ENCODE measurements at places on chromosomes 12 and 14.

GRCh38 chr12:23770202-23770938, 179.1 kb downstream of the SOX5 start:
- no peak for DNase-seq

DNA sequence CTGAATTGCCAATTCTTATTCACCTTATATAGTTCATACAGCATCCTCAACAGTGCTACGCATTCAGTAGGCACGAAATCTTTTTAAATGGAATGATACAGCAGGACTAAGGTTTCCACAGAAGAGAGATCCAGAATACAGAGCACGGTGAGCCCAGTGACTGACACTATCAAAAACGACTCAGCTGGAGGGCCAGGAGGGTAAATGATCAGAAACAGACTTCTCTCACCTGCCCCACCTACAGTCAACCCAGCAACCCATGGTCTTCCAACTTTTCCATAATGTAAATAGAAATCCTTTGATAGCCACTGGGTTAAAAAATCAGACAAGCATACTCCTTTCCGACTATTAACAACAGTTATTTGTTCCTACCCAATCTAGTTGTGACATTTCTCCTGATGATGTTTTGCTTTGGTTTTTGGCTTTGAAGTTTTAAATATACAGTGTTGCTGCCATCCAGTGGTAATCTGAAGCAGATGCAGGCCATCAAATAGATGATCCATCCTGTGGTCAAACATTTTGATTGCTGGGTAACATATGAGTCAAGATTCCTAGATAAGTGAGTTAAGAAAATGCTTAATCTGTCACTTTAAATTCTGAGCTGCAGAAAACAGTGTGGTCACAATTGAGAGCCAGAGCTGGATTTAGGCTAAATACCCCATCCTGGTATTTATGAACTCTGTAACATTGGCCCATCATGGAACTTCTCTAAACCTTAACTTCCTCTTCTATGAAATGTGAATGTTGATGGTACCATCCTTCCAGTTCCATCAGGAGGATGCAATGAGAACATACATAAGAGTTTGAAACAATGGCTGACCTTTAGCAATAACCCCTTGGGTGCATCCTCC, 42.0 kb downstream of the GPHB5 start:
- no peak for DNase-seq

DNA sequence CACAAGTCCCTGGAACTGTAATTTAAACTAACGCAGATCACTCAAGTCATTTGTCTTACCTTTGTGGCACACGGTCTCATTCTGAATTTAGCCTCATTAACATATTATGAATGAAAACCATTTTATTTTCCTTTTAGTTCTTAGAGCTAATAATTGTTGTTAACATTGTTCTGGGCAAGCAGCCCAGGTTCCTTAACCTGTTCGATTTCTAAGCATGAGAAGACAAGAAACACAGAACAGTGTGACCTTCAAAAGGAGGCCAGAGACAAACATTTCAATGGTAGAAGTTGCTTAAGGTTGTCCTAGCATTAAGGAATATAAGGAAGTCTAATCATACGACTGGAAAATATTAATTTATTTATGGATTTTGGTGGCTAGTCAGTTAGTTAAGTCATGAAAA, 35.2 kb downstream of the PIWIL1 start:
- DNase-seq = no peak

- DNase-seq = no peak
These were observed 27.4 kb downstream of the GALNT16 start for GRCh38 chr14:69287098-69288010.

DNA sequence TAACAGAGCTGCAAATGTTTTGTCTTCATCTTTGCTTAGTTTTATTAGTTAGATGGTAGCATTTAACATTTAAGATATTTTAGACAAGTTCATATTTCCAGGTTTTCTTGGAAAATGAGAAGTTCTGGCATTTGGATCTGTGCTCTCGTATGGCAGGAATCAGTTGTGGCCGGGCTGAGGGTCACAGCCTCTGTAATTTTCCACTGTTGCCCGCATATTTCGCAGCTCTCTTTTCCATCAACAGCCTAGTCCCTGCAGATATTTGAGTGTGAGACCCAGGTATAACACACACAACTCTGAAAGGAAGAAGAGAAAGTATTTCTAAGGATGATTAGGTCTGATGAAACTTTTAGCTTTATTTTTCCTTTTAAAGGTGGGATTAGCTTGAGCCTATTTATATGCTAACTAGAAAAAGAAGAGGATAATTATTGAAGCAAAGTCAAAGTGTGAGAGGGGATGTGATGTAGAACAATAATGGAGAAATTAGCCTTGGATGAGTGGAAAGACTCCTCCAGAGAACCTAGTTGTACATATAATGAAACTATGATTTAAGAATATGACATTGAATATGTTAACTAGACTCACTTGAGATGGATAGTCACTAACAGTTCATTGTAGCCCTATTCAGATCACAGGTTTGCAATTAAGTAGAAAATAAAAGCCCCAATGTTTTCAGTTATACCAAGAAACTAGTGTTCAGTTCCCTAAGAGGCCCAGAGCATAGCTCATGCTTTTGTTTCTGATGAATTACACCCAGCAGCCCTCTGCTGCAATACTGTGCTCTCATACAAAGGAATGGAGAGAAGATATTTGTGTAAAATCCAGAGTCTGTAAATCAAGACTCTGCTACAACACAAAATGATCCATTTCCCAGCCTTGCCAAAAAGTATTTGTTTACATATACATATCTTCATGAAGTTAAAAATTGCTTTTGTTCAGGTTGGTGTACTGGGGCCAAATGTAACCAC, 158.4 kb downstream of the C12orf50 start:
- no peak for DNase-seq

DNA sequence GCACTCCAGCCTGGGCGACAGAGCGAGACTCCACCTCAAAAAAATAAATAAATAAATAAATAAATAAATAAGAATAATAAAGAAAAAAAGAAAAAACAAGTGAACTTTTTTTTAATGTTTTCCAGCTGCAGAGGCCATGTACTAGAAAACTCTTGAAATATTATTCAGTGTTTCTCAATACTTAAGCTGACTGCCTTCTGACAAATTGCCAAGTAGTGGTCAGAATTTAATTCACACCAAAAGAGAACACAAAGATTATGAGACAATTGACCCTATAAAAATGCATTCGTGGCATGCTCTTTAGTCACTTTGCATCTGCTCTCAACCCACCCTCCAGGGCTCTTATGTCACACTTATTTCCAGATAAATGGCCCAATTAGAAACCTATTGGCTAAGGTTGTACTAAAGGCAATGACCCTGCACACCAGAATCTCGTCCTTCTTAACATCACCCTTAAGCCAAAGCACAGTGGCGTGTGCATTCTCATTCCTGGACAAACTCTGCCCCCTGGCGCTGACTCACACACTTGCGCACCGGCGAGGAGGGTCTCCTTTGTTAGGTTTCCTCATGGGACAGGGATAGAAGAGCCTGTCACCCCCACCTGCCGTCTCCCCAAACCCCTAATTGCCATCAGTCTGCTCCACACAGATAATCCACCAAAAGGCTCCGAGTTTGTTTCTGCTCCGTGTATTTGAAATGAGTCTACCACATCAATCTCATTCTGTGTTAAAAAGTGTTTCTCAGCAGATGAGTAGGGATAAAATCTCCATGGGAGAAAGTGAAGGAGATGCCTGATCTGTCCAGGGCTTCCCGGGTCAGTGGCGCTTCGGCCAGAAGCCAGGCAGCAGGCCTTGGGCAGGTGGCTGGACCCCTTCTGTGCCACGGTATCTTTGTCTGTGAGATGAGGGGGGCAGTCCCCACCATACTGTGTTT, 73.1 kb upstream of the CEP83 start:
- peak; percentile 23 for DNase-seq

DNA sequence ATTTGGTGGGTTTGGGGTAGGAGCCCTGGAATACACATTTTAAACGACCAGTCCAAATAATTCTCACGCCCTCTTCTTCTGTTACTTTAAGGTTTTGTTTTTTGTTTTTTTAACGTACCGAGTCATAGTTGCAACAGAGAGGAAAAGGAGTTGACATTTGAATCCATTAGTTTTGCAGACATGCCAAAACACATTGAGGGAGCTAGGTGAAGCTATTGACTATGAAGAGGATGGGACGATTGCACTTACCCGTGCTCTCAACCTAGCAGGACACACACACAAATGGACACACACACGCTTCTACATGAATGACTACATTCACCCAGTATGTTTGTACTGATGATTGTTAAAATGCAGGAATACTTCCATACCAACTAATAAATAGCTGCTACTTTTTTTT, 54.3 kb upstream of the CIT start:
- DNase-seq = no peak

- DNase-seq = no peak
These were observed 10.8 kb downstream of the SUOX start for GRCh38 chr12:56007564-56008559.

DNA sequence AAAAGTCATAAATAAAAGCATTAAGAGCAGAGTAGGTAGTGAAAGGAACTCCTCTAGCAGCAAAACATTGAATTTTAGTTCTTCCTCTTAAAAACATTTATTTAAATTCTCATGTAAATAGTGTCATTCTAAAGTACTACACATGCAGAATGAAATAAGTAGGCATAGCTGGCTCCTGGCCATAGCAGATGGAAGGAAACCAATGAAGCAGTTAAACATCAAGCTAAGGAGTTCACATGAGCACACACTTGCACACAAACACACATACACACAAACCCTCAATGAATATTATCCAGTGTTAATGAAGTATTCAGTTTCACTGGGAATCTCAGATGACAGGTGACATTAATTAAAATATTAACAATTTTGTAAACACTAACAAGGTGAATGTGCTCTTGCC, 69.3 kb downstream of the SLC35F4 start:
- DNase-seq = no peak

DNA sequence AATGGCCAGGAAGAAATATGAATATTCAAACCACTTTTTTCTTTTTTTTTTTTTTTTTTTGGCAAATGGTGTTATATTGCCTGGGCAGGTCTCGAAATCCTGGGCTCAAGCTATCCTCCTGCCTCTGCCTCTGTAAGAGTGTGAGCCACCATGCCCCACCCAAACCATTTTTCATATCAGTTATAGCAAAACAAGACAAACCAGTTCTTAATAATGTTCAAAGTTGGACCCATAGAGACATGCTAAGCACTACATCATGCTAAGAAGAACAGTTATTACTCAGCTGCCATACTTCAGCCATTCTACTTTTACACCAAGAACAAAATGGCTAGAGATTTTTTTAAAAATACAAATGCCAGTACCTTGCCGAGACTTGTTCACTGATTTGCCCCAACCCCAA, 25.5 kb downstream of the EIF2S1 start:
- no peak for DNase-seq

DNA sequence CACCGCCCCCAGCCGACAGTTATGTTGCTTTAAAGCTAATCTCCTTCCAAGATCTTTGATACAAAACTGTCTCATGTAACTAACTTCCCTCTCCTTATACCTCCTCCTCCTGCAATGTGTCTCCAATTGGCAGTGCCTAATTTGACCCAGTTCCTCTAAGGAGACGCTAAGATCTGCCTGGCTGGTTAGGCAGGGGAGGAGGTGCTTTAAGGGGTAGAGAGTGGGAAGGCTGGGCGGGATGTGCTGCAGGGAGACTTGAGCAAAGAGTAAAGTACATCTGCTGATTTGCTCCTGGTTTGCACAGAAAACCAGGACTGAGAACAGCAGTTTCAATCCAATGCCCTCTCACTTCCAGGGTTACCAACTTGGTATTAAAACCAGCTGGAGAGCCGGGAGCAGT, 7.4 kb upstream of the IKZF4 start:
- DNase-seq = peak; percentile 31

GRCh38 chr14:79564371-79564770, 646.9 kb downstream of the DIO2 start:
- DNase-seq = no peak

GRCh38 chr12:34601689-34602088, 579.4 kb downstream of the ALG10 start:
- no peak for DNase-seq

DNA sequence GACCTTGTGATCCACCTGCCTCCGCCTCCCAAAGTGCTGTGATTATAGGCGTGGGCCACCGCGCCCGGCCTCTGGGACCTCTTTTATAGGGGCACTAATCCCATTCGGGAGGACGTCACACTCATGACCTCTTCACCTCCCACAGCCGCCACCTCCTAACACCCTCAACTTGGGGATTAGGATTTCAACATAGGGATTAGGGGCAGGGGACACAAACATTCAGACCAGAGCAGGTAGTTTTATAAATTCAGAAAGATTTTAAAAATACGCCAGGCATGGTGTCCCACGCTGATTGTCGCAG, 49.4 kb downstream of the TPCN1 start:
- DNase-seq = no peak

GRCh38 chr12:103640410-103640809, 53.3 kb downstream of the STAB2 start:
- DNase-seq = no peak

DNA sequence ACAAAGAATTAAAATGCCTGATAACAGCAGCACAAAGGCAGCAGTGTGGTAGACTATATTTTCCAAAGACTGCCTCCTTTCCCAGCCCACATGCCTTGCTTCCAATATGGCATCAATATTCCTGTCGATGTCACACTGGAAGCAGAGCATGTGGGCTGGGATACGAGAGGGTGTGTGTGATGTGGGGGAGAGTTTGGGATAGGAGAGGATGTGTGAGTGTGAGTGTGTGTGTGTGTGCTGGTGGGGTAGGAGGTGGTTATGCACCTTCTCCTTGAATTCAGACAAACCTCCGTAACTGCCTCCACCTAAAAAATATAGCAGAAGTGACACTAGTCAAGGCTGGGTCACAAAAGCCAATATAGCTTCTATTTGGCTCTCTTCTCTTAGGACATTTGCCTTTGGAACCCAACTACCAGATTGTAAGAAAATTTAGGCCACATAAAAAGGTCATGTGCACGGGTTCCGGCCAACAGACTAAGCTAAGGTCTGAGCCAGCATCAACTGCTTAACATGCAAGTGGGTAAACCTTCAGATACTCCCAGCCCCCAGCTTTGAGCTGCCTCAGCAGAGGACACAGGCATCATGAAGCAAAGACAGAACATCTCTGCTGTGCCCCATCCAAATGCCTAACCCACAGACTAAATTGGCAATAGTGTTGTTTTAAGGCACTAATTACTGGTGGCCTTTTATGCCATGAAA, 29.5 kb downstream of the SPPL3 start:
- peak; percentile 58 for DNase-seq

GRCh38 chr12:1469070-1469469, 125.3 kb downstream of the FBXL14 start:
- no peak for DNase-seq

- no peak for DNase-seq
These were observed 215.5 kb downstream of the AEBP2 start for GRCh38 chr12:19654650-19655376.
